ENCODE measurements at places on chromosomes 11 and 22.

DNA sequence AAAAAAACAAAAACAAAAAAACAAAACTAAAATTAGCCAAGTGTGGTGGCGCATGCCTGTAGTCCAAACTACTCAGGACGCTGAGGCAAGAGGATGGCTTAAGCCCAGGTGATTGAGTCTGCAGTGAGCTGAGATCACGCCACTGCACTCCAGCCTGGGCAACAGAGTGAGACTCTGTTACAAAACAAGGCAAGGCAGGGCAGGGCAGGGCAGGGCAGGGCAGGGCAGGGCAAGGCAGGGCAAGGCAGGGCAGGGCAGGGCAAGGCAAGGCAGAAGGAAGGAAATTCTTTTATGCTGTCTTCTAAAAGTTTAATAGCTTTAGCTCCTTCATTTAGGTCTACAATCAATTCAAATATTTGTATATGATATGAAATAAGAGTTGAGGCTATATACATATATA lies 50.1 kb upstream of the RASSF10 start:
- no peak for DNase-seq

GRCh38 chr11:61654397-61654829 lies 25.8 kb upstream of the DAGLA start:
- DNase-seq: no peak

- DNase-seq: no peak
Measured at GRCh38 chr11:4090258-4090657, 4.3 kb upstream of the RRM1 start.

GRCh38 chr11:61695917-61696316 lies 15.7 kb downstream of the DAGLA start:
- peak; percentile 7 for DNase-seq

DNA sequence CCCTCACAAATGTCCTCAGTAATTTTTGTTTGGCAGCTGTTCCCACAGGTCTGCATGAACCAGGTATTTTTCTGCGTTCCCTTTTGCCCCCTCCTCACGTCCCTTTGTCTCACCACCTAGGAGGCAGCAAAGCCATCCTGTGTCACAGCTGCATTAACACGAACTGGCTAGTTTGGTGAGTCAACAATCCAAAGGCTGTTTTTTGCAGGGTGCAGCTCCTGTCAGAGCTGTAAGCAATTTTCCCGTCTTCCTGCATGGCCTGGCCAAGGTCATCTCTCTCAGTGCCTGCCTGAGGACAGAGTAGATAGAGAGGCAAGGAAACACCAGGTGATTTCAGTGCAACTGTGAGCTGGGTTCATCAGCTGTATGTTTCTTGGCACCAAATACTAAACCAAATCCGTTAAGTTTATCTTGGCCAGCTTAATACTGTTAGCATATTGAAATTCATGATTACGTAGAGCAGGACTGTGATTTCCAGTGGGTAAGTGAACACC lies 20.6 kb upstream of the VSIG10L2 start:
- DNase-seq: no peak

DNA sequence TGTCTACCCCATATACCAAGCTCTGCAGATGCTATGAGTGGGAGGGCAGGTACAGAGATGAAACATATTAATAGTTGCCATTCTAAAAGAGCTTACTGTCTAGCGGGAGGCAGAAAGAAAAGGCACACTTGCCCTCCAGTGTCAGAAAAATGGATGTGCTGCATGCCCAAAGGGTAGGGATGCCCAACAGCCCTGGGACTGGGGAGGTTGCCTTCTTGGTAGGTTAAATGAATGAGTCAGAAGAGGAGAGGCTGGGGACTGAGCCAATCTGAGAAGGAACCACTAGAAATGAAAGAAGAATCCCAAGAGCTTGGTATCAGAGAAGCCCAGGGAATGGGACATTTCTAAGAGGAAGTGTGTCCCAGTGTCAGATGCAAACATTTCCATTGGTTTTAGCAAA lies 1.2 kb downstream of the BIRC3 start:
- DNase-seq: no peak

GRCh38 chr11:102986815-102987214 lies 31.3 kb upstream of the MMP13 start:
- DNase-seq: no peak

DNA sequence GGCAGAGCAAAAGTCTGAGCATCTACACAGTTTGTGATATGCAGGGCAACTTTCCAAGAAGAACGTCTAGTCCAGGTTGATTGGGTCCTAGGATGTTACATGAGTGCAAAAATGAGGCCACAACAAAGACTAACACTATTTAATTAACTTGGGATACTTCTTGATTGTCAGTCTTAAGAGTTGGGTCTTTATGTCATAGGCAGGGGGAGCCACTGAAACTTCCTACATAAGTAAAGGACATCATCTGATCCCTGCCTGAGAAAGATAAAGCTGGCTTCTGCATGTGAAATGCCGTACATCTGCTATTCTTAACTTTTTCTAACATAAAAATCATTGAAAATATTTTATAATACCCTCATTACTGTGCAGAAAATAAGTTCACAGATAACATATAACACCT lies 525.5 kb downstream of the NTM start:
- DNase-seq: no peak

GRCh38 chr11:5288108-5288905 lies 13.4 kb downstream of the OR51B4 start:
- no peak for DNase-seq
